ENCODE measurements at places on chromosomes 5 and 9.

DNA sequence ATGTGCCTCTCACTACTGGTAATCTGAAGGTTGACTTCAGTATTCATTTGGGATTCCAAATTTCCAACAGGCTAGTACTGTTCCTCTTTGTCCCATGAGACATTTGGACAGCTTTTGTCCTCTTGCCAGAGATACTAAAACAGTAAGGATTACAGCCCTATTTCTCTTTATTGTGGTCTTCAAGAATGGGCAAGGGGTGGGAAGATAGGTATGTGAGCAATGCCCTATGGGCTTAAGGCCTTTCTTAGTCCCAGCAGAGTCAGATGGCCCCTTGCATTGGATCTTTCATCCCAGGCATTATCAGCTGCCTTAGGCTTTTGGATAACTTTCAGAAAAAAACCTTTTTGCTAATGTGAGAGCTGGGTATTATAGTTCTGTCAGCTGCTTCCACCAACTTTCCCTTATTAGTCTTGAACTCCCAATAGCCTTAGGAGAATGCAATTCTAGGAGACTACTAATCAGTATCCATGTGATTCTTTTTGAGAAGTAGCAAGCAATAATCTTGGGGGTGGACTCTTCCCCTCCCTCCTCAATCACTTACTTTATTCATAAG, 361.1 kb upstream of the NUDT12 start:
- no peak for DNase-seq

GRCh38 chr9:12368569-12368968, 324.6 kb upstream of the TYRP1 start:
- no peak for DNase-seq

GRCh38 chr9:100084128-100084453, 14.7 kb downstream of the ERP44 start:
- DNase-seq, result no peak

DNA sequence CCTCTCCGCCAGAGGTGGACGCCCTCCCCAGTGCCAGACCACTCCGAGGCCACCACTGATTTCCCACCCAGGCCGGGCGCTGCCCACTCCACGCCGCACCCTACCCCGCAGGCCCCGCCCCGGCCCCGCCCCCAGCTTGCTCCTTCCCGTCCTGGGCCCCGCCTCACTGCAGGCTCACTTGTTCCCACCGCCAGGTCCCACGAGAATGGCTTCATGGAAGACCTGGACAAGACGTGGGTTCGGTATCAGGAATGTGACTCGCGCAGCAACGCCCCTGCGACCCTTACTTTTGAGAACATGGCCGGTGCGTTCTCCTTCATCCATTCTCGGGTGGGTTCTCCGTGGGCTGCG, 6.5 kb downstream of the LRRC26 start:
- DNase-seq, result no peak

DNA sequence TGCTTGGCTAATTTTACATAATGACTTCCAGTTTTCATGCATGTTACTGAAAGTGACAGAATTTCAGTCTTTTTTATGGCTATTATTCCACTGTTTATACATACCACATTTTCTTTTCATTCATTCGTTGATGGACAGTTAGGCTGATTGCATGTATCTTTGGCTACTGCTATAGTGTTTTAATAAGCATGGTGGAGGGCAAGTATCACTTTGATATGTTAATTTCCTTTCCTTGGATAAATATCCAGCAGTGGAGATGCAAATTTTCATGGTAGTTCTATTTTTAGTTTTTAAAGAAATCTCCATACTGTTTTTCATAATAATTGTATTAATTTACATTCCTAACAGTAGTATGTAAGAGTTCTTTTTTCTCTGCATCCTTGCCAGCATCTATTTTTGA, 297.9 kb downstream of the PRR16 start:
- no peak for DNase-seq

DNA sequence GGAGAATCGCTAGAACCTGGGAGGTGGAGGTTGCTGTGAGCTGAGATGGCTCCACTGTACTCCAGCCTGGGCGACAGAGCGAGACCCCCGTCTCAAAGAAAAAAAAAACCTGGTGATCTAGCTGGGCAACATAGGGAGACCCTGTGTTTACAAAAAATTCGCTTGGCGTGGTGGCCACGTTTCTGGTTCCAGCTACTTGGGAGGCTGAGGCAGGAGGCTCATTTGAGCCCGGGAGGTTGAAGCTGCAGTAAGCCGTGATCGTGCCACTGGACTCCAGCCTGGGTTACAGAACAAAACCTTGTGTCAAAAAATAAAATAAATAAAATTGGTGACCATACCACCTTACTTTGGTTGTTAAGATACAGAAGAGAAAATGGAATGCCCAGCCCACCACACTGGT, 1.8 kb upstream of the HNRNPAB start:
- no peak for DNase-seq

DNA sequence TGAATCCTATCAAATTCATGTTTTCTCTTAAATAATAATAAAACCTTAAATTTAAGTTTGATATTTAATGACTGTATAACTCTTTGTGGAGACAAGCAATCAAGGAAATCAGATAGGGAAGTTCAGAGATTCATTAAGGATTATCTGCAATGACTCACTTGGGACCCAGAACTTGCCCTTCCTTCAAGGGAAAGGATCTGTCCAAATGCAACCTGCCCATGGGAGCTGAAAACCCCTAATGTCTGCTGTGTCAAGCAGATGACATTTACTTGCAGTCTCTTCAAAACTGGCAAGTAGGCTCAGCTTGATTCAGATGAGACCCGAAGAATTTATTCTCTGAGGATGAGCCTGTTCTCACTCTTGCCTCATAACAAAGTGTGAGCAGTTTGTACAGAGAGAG, 1577.6 kb downstream of the EFNA5 start:
- no peak for DNase-seq

All from brain microvascular endothelial cell (primary cell).